ENCODE measurements at places on chromosomes 12 and 14.

- DNase-seq, result no peak
Measured at GRCh38 chr12:85951823-85952222, 77.7 kb downstream of the NTS start.

- no peak for DNase-seq
Measured at GRCh38 chr12:114649585-114649984, 34.4 kb downstream of the TBX3 start.

GRCh38 chr12:117486840-117487659, 125.6 kb upstream of the NOS1 start:
- no peak for DNase-seq

DNA sequence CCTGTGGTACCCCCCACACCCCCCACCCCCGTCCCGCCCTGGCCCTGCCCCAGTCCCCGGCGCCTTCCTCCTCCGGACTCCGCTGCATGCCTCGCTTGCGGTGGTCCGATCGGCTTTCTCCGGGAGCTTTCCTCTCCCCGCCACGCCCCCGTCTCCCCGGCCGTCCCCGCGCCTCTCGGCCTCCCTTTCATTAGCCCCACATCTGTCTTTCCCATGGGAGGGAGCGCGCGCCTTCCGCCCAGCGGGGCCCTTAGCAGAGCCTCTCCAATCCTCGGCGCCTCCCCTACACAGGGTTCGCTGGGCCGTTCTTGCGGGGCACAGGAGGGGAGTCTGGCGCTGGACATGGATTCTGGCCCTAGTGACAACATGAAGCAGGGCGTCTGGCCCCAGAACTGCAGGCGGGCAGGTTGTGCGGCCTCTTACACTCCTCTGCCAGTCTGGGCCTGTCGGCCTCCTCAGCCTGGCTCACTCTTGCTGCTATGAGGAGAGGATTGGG, 1.5 kb upstream of the EFS start:
- no peak for DNase-seq

GRCh38 chr14:74302152-74302628, 544 bp downstream of the ABCD4 start:
- DNase-seq, result peak; percentile 57

DNA sequence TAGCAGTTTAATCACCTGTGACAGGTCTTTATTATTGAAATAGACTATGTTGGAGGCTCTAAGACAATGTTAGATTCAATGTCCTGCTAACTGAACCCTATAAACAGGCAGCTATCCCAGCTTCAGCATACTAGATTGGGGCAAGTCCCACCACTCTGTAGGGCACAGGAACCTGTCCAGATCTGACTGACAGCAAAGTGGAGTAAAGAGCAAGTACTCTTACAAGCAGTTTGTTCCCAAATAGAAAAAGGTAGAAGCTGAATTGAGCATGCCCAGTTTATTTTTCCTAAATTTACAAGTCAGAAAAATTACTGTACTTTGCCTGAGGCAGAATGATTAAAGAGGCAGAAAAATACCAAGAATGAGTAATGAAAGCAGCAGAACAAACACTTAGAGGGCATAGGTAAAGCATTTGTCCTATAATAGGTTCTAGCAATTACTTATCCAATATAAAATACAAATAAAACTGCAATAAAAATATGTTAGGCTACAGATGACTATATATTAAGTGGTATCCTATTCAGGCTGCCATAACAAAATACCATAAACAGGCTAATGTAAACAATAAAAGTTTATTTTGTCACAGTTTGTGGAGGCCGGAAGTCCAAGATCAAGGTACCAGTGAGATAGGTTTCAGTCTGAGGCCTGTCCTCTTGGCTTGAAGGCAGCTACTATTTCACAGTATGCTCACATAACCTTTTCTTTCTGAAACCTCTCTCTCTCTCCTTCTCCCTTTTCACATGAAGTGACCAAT, 868.2 kb downstream of the C12orf50 start:
- DNase-seq, result no peak

- DNase-seq, result no peak
Measured at GRCh38 chr12:6310771-6311610, 509 bp downstream of the PLEKHG6 start.

GRCh38 chr12:203462-204260, 10.3 kb downstream of the SLC6A12 start:
- DNase-seq, result no peak

DNA sequence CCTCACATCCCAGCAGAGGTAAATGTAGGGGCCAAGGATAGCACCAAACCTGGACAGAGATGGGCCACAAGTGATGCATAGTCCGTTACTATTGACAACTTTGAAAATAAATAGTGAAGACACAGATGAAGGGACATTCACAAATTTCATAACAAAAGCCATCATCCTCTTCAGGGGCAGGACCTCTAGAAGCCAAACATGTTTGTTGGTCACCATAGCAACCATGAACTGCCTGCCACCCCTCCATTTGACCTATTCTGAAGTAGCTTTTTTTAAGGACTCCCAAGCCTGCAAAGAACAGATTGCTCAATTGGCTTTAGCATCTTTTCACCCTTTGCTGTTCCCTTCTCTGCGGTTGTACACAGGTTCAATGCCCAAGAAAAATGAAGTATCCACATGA, 35.7 kb upstream of the MDM1 start:
- no peak for DNase-seq

- DNase-seq, result no peak
Measured at GRCh38 chr12:126807312-126807865, 1459.6 kb upstream of the TMEM132C start.

DNA sequence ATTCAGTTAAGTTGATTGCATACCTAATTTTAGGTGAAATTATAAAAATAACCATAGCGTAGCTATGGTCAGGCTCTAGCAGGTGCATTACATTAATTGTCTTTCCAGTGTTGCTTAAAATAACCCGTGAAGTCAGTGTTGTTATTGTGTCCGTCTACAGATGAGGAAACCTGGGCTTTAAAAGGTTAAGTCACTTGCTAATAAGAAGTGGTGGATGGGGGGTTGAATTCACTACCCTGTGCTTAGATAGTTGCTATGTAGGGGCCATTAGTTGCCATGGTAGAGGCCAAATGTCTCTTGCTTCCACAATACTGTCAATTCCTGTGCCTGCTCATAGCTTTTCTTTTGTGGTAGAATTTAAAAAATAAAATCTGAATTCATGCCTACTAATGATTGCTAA, 174.8 kb downstream of the PELI2 start:
- DNase-seq, result no peak

DNA sequence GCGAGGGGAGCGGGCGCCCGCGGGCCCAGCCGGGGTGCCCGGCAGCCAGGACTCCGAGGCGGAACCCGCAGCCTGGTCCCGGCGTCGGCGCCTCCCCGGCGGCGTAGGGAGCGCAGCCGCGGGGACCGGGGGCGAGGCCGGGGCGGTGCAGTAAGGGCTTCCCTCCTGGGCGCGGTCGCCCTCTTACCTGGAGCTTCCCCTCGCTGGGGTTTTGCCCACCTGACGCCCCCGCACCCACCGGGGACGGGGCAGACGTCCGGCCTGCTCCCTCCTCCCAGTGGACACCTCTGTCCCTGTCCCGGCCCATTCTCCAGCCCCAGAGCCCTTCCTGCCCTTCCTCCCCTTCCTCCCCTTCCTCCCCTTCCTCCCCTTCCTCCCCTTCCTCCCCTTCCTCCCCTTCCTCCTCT, 413 bp upstream of the TUBA1C start:
- peak; percentile 44 for DNase-seq

GRCh38 chr14:60327447-60328331, 78.7 kb downstream of the PPM1A start:
- peak; percentile 39 for DNase-seq
